Trophoblast cell (in vitro differentiated cells and primary cell): ENCODE measurements at places on chromosomes 7 and 10.

- no peak for DNase-seq
- no peaks in the 10 kb centered on the region for H3K27me3 ChIP-seq
- no peak overlapping the region for H3K27ac ChIP-seq
- H3K4me1 ChIP-seq: no peaks in the 10 kb centered on the region
Observed at GRCh38 chr7:28435732-28436378, 23.5 kb downstream of the CREB5 start.

- DNase-seq: no peak
- no peaks in the 10 kb centered on the region for H3K4me1 ChIP-seq
- no peaks in the 10 kb centered on the region for H3K27me3 ChIP-seq
- H3K36me3 ChIP-seq: no peaks in the 10 kb centered on the region
- H3K4me3 ChIP-seq: no peak overlapping the region
Observed at GRCh38 chr7:16774986-16775385, 21.4 kb downstream of the TSPAN13 start.

- peaks cover 6% of the 10 kb centered on the region for H3K4me1 ChIP-seq
- no peak overlapping the region for H3K27ac ChIP-seq
Observed at GRCh38 chr7:50660040-50660829, 95.0 kb upstream of the DDC start.

- peaks cover 3% of the 10 kb centered on the region for H3K4me1 ChIP-seq
- DNase-seq: no peak
- no peak overlapping the region for H3K4me3 ChIP-seq
- H3K36me3 ChIP-seq: no peaks in the 10 kb centered on the region
- no peak overlapping the region for H3K27ac ChIP-seq
Observed at GRCh38 chr10:95397747-95398146, 106.9 kb upstream of the PDLIM1 start.

- H3K4me3 ChIP-seq: no peak overlapping the region
- H3K27ac ChIP-seq: no peak overlapping the region
- no peaks in the 10 kb centered on the region for H3K4me1 ChIP-seq
Observed at GRCh38 chr10:26721561-26721960, 24.1 kb downstream of the PDSS1 start.

DNA sequence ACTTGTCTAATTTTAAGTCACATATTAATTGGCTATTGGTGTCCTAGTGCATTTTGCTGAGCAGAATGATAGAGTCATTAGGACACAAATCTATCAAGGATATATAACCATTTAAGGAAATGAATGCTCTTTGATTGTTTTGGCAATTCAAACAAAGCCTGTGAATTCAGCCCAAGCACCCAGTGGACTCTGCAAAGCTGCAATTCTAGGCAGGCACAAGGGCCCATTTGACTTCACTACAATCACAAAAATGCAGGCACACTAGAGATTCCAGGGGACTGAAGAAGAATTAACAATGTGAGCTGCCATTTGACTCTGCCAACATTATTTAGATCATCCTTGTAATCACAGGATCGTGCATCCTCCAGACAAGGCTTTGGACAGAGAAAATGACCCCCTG lies 544.2 kb upstream of the PHF14 start:
- DNase-seq: no peak
- no peak overlapping the region for H3K27ac ChIP-seq
- no peaks in the 10 kb centered on the region for H3K36me3 ChIP-seq
- no peaks in the 10 kb centered on the region for H3K27me3 ChIP-seq

DNA sequence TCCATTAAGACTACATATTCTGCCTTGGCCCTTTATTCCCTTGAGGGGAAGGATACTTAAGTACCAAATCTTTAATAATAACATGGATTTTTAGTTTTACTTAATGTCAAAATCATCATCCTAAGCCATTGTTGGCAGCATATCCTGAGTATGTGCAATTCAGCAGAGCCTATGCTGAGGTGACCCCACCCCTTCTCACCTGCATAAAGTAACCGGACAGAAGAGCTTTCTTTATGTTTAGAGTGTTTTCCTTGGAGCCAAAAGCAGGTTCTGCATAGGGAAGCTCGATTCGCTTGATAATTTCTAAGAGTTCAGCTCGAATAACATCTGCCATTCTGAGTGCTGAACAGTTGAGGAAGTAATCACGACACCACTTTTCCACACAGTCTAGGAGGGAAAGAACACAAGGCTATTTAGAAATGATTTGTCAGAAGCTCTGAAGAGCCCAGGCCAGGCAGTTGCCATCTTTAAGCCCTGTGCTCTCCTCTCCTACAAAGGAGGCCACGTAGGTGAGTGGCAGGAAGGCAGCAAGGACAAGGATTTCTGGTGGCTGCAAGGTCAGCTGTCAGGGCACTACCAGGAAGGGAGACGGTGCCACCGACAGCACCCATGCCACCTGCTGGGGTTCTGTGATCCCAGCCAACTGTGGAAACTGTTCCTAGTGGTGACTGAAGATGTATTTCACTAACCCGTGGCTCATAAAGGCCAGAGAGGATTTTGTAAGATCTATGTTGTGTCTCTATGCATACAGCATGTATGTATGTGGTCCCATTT lies 15.6 kb downstream of the BCCIP start:
- H3K36me3 ChIP-seq: peaks cover 53% of the 10 kb centered on the region
- H3K27ac ChIP-seq: no peak overlapping the region
- no peaks in the 10 kb centered on the region for H3K27me3 ChIP-seq
- DNase-seq: no peak

DNA sequence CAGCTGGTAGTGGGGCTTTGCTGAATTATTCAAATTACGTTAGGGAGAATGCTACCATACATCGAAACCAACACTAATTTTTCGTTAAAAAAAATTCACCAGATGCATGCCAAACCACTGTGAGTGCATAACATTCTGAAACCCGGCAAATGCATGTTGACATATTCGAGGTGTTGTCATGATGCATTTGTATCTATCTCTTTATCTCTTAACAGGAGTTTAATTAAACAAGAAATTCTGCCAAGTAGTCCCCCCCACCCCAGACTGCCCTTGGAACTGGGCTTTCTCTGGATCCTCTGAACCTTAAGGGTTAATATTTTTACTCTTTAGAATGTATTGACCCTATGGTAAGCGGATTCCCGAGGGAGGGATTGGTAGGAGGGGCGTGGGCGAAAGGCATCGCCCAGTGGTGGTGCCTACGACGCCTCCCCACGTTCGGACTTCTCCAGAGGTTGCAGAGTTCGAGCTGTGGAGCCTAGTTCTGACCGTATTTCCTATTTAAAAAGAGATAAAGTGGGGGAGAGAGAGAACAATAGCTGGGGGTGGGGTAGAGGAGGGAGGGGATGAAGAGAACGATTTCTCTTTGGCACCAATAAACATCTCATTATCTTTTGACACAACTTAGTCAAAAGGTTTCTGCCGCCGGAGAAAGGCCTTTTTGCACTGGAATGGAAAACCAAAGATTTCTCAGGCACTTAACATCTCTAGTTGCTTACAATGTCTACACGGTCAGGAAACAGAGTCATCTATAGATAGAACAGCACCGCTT lies 7.2 kb downstream of the DLX6 start:
- H3K4me3 ChIP-seq: no peak overlapping the region
- DNase-seq: no peak
- peaks cover 14% of the 10 kb centered on the region for H3K27me3 ChIP-seq
- H3K4me1 ChIP-seq: peaks cover 7% of the 10 kb centered on the region

DNA sequence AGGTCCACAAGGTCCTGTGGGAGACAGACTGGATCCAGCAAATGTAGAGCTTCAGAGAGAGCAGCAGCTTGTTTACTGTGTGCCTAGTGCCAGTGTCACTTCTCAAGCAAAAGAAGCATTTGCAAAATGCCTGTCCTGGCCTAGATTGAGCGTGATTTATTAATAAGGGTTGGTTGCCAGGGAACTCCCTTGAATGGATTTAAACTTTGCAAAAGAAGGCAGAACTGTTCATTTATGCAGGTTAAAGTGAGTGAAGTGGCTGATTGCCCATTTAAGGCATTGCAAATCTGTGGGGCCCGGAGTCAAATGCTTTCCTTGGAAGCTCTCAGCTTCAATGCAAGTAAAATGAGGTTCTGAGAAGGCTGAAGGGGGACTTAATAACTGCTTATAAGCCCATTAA lies 71.3 kb downstream of the CDHR3 start:
- no peak overlapping the region for H3K4me3 ChIP-seq
- H3K27me3 ChIP-seq: no peaks in the 10 kb centered on the region
- DNase-seq: no peak
- H3K27ac ChIP-seq: no peak overlapping the region
- H3K4me1 ChIP-seq: peaks cover 3% of the 10 kb centered on the region

- peak; percentile 83 for DNase-seq
- no peak overlapping the region for H3K27ac ChIP-seq
- no peak overlapping the region for H3K4me3 ChIP-seq
- H3K27me3 ChIP-seq: no peaks in the 10 kb centered on the region
Observed at GRCh38 chr10:32149252-32149955, 93.2 kb upstream of the KIF5B start.

- H3K27me3 ChIP-seq: no peaks in the 10 kb centered on the region
- H3K4me1 ChIP-seq: no peaks in the 10 kb centered on the region
- H3K27ac ChIP-seq: no peak overlapping the region
- no peak overlapping the region for H3K4me3 ChIP-seq
- DNase-seq: no peak
Observed at GRCh38 chr10:124252097-124252715, 158.8 kb upstream of the CHST15 start.

GRCh38 chr7:147509541-147510200 lies 1080.9 kb upstream of the C7orf33 start:
- DNase-seq: no peak
- no peaks in the 10 kb centered on the region for H3K27me3 ChIP-seq
- no peaks in the 10 kb centered on the region for H3K4me1 ChIP-seq
- H3K36me3 ChIP-seq: no peaks in the 10 kb centered on the region

DNA sequence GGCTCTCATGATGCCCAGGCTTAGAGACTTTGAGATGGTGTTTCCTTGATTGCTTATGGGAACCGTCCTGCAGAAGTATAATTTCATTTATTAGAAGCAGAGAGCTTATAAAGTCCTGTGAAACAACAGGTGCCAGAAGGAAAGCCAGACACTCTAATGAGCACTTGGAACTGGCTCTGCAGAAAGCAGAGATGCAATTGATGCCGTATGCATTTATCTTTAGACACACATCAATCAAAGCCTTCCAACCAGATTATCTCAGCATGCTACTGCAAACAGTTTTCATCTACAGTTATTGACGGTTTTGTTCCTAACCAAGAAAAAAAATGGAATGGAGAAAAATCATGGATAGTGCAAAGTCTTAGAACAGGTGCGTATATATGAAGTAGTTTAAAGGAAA lies 371.7 kb upstream of the PRKCQ start:
- H3K4me3 ChIP-seq: no peak overlapping the region
- H3K27ac ChIP-seq: no peak overlapping the region
- no peaks in the 10 kb centered on the region for H3K36me3 ChIP-seq
- no peak for DNase-seq
- H3K4me1 ChIP-seq: no peaks in the 10 kb centered on the region
- H3K27me3 ChIP-seq: no peaks in the 10 kb centered on the region

GRCh38 chr7:139673230-139673629 lies 104.6 kb downstream of the HIPK2 start:
- peaks cover 2% of the 10 kb centered on the region for H3K4me1 ChIP-seq
- no peak overlapping the region for H3K4me3 ChIP-seq
- no peak for DNase-seq
- no peak overlapping the region for H3K27ac ChIP-seq
- no peaks in the 10 kb centered on the region for H3K36me3 ChIP-seq

- H3K4me1 ChIP-seq: no peaks in the 10 kb centered on the region
- H3K27me3 ChIP-seq: no peaks in the 10 kb centered on the region
- H3K4me3 ChIP-seq: no peak overlapping the region
- H3K27ac ChIP-seq: no peak overlapping the region
Observed at GRCh38 chr7:207418-208129, 15.2 kb downstream of the FAM20C start.

- H3K27me3 ChIP-seq: no peaks in the 10 kb centered on the region
- no peak for DNase-seq
- H3K36me3 ChIP-seq: no peaks in the 10 kb centered on the region
- no peak overlapping the region for H3K4me3 ChIP-seq
Observed at GRCh38 chr7:79281426-79281825, 172.0 kb downstream of the MAGI2 start.

GRCh38 chr10:2760736-2761135 lies 306.6 kb upstream of the PFKP start:
- no peaks in the 10 kb centered on the region for H3K4me1 ChIP-seq
- H3K36me3 ChIP-seq: no peaks in the 10 kb centered on the region
- no peak overlapping the region for H3K27ac ChIP-seq
- no peak overlapping the region for H3K4me3 ChIP-seq

DNA sequence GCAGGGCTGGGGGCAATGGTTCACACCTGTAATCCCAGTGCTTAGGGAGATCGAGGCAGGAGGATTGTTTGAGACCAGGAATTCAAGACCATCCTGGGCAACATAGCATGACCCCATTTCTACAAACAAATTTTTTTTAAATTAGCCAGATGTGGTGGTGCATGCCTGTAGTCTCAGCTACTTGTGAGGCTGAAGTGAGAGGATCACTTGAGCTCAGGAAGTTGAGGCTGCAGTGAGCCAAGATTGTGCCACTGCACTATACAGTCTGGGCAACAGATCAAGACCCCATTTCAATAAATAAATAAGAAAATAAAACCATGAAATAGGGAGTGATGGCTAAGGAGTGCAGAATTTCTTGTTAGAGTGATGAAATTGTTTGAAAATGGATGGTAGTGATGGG lies 8.9 kb downstream of the GRID2IP start:
- H3K4me1 ChIP-seq: no peaks in the 10 kb centered on the region
- no peak overlapping the region for H3K27ac ChIP-seq
- no peak overlapping the region for H3K4me3 ChIP-seq
- H3K36me3 ChIP-seq: no peaks in the 10 kb centered on the region

DNA sequence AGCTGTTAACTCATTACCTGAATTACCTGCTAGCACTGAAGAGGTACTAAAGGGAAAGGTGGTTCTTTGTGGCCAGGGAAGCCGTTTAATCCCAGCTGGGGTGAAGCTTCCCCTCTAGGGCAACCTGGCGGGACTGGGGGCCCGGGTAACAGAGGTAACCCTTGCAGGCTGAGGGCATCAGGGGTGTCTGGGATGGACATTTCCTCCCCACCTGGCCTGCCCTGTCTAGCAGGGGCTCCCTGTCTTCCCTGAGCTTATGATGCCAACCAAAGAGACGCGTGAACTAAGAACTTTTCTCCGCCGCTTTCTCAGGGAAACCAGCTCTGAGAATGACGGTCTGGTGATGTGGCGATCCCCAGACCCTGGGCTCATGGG lies 52.8 kb downstream of the UNC5B start:
- no peak for DNase-seq
- no peaks in the 10 kb centered on the region for H3K27me3 ChIP-seq
- no peak overlapping the region for H3K4me3 ChIP-seq
- H3K4me1 ChIP-seq: peaks cover 61% of the 10 kb centered on the region
